ENCODE measurements at places on chromosomes 4 and X.

DNA sequence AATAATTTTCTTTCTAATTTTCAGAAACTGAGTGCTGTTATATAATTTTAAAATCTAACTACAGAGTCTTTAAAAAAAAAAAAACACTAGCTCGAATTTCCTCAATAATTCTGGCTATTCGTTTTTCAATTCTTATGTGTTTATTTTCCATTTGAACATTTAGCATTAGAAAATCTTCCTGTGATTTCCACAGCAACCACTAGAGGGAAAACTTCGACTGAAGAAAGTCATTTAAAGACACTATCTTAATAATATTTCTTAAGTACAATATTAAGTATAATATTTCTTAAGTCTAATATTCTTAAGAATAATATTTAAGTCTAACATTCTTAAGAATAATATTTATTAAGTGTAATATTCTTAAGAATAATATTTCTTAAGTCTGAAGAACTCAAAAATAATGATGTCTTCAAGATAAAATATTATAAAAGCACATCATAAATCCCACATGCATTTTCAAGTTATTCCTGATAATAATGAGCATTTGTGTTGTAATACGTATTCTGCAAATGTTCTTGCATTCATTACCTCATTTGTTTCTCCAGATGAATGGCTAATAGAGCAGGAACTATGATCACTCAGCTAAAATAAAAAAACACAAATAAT, 118.4 kb upstream of the WDR17 start:
- peak; percentile 46 for DNase-seq

DNA sequence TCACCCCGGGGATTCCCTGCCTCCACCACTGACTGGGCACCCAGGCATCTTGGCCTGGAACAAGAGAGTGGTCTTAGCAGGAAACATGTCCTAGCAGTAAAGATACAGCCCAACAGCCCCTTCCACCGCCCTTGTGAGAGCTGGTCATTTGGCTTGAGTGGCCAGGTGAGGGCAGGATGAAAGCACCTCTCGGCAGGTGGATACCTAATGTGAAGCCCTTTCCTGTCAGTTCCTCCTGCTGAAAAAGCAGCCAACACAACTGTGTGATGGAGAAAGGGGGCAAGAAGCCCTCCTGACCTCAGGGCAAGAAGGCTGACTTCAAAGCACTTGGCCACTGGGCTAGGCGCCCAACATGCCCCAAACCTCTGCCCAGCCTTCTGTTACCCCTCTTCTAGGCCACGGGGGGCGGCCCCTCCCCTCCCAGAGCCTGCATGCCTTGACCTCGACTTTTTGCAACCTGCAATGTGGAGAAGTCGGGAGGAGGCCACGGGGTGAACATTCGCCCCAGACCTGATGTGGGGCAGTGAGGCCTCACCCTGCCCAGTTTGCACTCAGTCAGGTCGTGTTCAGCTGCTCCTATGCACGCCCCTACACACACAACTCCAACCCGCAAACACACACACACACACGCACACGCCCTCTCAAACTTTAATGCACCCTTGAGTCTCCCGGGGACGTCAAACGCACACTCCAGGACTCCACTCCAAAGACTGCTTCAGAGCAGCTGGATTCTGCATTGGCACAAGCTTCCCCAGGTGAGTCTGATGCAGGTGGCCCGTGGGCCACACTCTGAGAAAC, 1.1 kb downstream of the LGI2 start:
- no peak for DNase-seq

- no peak for DNase-seq
Observed at GRCh38 chr4:116395408-116395807, 690.0 kb downstream of the TRAM1L1 start.

DNA sequence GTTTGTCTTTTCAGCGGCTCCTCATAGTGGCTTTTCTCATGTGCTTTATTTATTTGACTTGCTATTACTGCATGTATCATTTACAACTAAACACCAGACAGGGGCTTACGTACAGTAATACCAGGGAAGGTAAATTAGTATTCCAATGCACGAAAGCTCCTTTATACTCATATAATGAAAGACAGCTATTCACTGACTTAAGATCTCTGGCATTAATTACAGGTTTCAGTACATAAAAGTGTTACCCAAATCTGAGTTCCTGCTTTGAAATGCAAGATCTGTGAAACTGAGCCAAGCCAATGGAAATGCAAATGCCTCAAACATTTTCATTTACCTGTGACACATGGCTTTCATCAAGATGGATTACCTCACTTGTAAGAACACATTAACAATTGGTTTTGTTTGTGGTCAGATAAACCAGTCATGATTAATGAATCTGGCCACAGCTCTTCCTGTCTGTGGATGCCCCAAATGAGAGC, 107.2 kb downstream of the ANAPC4 start:
- DNase-seq: peak; percentile 31

- DNase-seq: no peak
Observed at GRCh38 chr4:108166441-108167315, 2.1 kb downstream of the LEF1 start.

DNA sequence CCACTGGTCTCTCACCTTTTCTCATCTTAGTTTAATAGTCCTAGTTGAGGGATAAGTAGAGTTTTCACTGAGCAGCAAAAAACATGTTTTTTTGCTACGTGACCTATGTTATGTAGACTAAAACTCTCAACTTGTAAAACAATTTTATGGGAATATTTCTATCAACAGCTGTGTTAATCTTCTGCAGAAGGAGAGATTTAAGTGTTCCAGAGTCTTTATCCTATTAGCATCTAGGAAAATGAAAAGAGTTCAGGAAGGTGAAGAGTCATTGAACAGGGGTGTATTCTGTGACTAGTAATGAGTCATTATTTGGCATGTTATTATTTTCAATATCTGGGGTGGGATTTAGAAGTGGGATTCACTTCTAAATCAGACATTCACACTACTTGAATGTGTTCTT, 41.9 kb downstream of the RRAGB start:
- no peak for DNase-seq

GRCh38 chrX:3384327-3384726, 37.9 kb upstream of the MXRA5 start:
- DNase-seq: peak; percentile 24

DNA sequence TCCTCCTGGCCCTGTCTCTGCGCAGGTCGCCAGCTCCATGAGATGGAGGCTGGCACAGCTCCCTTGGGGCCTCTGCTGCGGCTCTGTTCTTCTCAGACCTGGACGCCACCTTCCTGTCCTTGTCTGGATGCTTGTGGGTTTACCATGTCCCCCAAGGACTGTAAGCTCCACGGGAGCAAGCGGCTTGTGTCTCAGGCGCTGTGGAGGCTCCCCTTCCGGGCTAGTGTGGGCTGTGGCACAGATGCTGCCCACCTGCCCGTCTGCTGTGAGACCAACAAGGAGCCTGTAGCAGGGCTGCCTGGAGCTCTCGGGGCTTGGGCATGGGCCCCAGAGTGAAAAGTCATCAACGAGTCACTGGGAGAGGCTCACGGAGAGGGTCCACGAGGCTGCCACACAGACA, 25.2 kb downstream of the NAT8L start:
- DNase-seq: no peak

DNA sequence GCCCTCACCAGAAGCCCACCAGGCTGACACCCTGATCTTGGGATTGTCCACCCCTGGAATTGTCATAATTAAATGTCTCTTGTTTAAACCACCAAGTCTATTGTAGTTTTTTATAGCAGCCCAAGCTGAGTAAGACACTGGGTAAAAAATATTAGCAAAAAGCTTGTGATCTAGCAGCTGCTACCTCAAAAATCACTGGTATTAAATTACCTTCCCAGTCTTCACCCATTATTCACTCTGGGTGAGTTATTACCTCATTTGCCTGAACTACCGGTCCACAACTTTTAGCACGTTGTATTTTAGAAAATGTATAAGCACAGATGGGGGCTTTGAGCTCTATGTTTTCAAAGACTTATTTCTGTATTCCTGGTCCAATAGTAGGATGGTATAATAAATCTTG, 12.0 kb upstream of the TRIM61 start:
- DNase-seq: no peak

DNA sequence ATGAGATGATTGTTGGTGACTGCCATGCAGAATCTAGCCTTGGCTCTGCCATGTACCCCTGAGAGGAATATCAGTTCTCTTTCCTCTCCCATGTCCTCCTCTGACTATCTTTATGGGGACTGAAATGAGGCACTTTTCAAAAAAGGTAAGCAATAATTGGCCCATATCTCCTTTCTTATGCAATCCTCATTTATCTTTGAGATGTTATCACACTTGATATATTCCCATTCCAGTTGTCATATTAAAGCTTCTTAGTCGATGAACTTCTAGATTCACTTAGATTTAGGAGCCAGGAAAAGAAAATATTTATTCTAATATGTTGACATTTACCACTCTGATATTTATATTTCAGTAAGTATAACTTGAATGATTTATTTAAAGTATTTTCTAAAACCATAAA, 55.3 kb upstream of the CXCL8 start:
- DNase-seq: no peak

DNA sequence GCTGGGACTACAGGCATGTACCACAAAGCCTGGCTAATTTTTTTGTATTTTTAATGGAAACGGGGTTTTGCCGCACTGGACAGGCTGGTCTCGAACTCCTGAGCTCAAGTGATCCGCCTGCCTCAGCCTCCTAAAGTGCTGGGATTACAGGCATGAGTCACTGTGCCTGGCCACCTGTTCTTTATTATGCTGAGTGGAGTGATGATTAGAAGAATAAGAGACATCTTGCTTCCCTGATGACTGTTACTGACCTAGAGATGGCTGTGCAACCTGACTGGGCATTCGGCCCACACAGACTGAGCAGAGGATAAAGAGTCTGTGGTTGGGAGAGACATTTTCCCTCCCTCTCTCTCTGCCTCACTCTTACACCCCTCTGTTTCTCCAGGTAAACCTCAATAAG, 56.7 kb downstream of the SPINK2 start:
- DNase-seq: peak; percentile 72

- peak; percentile 34 for DNase-seq
Observed at GRCh38 chr4:78058591-78059523, 1.7 kb downstream of the FRAS1 start.

DNA sequence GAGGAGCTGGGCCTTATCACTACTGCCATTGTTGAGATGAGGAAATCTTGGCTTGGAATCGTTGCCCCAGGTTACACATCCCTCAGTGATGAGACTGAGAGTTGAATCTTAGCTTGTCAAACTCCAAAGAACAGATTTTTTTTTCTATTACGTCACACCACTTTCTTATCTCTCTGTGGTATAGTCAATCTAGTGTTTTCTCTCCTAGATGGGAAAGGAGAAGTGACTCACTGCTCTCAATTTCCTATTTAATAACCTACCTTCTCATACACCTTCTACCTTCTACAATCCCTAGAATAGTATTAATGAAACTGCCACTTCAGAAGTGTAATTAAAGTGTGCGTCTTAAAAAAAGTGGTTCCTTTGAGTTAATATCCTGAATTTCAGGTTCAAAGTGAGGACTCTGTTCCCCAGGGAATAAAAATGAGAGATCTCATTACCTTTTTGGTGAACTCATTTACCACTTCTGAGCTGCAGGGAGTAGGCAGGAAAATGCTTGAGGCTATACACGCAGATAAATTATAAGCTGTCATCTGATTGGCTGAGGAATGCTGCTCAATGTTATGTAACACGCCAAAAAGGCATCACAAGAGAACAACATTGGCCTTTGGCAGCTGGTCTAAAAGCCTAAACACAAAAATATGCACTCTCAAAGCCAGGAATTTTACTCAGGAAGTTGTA, 59.3 kb downstream of the MAD2L1 start:
- DNase-seq: peak; percentile 92

GRCh38 chrX:118730500-118731247, 3.3 kb downstream of the IL13RA1 start:
- peak; percentile 63 for DNase-seq

DNA sequence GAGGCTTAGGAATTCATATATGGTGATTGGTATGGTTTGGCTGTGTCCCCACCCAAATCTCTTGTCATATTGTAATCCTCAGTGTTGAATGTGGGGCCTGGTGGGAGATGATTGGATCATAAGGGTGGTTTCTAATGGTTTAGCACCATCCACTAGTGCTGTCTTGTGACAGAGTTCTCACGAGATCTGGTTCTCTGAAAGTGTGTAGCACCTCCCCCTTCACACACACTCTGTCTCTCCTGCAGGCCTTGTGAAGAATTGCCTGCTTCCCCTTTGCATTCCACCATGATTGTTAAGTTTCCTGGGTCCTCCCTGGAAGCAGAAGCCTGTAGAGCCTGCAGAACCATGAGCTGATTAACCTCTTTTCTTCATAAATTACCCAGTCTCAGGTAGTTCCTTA, 135.8 kb upstream of the FAT1 start:
- DNase-seq: no peak

- no peak for DNase-seq
Observed at GRCh38 chr4:139825523-139826014, 159.9 kb downstream of the MGST2 start.

DNA sequence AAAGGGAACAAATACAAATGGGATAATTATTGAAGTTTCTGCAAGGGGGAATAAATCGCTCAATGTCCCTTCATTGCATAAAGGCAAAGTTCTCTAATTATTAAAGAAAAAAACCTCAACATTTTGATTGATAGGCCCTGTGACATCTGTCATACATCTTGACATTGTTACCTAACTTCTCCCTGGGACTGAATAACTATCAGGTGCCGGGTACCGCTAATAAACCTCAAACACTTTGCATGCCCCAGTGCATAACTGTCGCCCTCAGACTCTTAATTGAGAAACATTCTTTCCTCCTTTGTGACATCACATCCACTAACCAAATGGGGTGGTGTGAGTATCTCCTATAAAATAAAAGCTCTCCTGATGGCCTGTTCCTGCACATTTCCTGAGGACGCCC, at the start of gene ADAM29:
Gene ADAM29 (plus strand): TSS at position 301 of the 400 bp plus-strand sequence. CDS start 57,168 bp downstream, outside the sequence.
- no peak for DNase-seq

DNA sequence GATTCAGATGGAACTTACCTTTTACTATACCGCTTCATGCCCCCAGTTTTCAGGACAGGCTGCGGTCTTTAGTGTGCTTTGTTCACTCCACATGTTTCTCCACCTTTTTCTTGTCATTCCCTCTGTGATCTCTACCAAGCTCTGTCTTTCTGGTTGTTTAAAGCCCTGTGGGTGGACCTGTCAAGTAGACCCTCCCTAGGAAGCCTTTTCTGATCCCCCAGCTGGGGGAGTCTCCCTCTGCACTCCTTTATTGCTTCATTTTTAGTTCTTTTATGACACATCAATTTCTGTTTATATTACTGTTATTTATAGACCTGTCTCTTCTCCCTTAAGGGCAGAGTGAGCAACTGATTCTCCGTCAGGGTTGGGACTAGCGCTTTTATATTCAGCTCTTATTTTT, 150.2 kb downstream of the C4orf33 start:
- DNase-seq: no peak

GRCh38 chrX:11143931-11144678, 33.0 kb downstream of the HCCS start:
- DNase-seq: peak; percentile 77

DNA sequence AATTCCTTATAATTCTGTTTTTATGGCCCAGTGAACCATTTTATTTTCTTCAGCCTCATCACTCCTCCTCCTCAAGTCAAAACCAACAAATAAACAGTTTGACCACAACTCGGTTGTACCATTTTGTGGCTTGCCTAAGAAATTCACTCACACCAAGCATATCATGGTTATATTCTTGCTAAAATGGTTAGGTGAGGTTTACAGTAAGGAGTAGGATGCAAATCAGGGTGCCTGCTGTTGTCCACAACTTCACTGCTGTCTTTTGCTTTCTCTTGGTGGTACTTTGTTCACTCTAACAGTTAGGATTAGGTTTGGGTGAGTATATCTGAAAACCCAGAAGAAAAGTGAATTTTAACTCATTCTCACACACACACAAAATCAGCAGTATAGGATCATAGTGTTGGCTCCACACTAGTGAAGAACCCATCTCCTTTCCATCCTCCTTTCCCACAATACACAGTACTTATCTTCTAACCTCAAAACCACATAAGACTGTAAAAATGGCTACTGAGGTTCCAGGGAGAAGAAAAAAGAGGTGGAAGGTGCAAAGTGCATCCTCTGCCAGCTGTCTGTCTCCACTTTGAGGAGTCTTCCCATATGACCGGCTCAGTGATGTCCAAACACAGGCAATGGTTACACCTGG, 368.8 kb downstream of the STPG2 start:
- no peak for DNase-seq
